Breast epithelium (tissue), 4 donors: ENCODE measurements at places on chromosomes 2 and 18. TPM values are rescaled to one million over a fixed set of nuclear protein-coding genes. Genes with fewer than 3 reads are reported as not detected.

DNA sequence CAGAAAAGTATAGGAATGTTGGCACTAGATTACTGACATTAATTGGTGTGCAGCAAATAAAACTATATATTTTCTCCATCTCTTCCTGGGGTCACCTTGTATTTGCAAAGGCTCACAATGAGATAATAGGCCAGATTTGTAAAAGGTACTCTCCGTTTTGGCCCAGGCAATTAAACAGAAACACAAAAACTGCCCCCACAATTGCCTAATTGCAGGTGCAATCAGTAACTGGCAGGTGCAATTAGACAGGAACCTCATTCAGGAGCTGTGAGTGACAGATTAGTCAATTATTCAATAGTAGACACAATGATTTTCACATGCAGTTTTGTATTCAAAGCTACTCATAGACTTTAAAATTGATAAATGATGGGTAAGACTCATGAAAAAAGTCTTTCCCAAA lies 451.4 kb upstream of the ID2 start:
- DNase-seq, result no peak

POLE4 gene
- total RNA-seq, result 31.9 TPM

DNA sequence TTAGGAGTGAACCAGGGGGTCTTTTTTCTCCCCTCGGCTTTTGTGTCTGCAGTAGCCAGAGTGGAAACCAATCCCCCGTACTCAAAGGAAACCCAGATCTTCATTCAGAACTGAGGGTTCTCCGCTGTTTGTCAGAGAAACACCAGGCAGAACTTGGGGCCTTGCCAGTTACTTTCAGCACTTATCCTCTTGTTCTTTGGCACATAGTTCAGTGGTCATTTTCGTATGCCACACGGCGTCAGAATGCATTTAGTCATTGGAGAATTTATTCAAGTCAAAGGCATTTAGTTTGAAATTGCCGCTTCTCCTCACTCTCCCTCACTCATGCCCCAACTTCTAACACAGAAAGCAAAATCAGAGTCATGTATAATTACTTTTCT lies 102.9 kb downstream of the CABLES1 start:
- DNase-seq, result peak; percentile 57

CCDC148 gene
- 9.8 TPM for total RNA-seq

DNA sequence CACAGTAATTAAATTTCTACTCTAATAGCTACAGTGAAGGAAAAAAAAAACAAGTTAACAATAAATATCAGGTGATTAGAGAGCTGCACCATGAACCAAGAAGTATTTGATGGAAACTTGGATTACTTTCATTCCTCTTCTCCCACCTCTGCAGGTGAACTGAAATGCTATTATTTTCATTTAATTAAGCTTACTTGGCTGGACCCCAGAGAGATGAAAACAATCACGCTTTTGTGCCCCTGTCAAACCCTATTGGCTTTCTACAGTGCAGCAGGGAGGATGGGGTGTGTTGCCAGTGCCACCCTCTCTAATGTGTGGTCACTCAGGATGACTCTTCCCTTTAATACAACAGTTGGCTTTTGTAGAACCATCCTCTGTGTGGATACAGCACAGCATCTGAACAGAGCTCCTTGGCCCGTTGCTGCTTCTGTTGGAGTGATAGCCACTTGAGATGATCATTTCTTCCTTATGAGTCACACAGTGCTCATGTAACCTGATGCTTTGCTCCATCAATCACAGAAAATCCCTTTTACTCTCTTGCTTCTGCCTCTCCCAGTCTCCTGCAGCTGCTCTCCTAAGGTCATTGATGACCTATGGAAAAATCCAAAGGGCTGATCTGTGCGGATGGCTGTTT lies 5.5 kb upstream of the ARL4C start:
- peak; percentile 82 for DNase-seq
